ENCODE measurements at places on chromosomes 6 and 20. TPM values are rescaled to one million over a fixed set of nuclear protein-coding genes. Genes with fewer than 3 reads are reported as not detected.

Gene RIPOR2
- 7.3 TPM for total RNA-seq

Gene LY6G6F
- not detected for total RNA-seq

Gene LTA
- not detected for total RNA-seq

GRCh38 chr6:167054987-167055386, 55.8 kb downstream of the CEP43 start:
- no peak for DNase-seq

DNA sequence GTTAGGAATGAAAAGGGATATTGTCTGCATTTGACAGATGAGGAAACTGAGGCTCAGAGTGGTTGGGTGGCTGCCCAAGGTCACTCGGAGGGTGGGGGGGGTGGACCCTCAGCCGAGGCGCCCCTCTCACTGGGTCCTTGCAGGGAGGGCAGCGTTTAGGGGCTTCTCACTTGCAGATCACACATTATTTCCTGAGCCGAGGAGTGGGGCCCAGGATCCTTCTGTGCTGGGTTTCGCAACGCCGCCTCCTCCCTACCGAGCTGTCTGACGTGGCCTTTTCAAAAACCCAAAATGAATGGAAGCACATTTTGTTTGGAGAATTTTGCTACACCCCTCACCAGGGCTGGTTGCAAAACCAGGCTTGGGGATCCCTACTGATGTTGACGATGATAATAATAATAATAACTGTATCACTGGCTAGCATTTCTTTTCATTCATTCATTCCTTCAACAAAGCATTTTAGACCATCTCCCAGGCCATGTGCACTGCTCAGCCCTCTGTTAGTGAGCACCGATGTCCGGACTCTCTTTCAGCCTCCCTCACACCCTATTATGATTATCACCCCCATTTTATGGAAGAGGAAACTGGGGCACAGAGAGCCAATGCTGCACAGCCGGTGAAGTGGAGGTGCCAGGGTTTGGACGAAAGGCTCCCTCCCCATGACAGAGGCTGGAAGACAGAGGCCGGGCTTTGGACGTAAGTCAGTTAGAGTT, 5.2 kb downstream of the DLGAP4 start:
- DNase-seq, result no peak

DNA sequence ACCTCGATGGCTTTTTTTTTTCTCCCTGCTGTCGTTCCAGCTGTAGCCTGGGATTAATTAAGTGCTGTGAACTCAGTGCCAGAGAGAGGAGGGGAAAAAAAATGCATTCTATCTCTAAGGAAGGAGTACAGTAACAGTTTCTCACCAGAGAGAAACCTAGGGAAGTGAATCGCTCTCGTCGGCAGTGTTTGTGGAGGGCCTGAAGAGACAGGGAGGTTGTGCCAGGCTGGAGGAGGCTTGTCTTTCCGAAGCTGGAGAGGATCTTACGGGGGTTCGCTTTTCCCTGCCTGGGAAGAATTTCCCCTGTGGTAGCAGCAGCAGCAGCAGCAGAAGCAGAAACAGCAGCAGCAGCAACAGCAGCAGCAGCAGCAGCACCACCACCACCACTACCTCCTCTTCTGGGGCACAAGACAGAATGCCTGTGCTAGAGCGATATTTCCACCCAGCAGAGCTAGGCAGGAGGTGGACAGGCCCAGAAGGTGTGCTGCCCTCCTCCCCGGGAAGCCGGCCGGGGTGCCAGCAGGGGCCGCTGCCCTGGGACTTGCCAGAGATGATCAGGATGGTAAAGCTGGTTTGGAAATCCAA, 186.5 kb downstream of the PDE7B start:
- no peak for DNase-seq

GRCh38 chr6:53615633-53616449, 49.7 kb downstream of the KLHL31 start:
- DNase-seq, result no peak

DNA sequence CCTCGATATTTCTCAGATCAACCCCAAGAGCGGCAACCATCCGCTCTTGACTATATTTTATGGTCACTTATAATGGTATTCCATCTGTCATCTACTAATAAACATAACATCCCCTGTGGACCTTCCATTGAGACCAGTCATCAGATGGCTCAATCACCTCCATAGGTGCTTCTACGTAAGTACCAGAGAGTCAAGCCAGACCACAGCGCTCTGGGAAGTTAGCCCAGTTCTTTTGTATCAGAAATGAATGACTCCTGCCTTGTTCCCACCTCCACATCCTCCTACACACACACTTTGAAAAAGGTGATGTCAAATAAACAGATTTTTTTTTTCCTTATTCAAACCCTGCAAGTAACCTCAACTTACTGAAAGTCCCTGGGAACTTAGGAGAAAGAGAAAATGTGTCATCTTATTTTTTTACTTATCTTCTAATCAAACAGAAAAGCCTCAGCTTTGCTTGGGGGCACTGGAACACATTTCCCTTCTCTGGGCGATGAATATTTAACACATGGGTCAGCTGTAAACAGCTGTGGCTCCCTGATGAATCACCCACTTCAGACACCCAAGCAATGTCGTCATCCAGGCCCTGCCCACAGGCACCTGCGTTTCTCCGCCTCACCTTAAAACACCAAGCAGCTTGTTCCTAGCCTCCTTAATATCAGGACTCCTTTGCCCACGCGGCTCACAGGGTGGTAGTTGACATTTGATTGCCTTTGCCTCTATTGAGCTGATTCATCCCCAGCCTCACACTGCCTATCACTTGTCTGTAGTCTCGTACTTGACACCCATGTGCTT, 121.4 kb upstream of the LY86 start:
- DNase-seq, result no peak
